ENCODE measurements at places on chromosomes 2 and 18. TPM values are rescaled to one million over a fixed set of nuclear protein-coding genes. Genes with fewer than 3 reads are reported as not detected.
A peak's percentile ranks its signal among the peaks of the same experiment; 100 is the strongest.

DNA sequence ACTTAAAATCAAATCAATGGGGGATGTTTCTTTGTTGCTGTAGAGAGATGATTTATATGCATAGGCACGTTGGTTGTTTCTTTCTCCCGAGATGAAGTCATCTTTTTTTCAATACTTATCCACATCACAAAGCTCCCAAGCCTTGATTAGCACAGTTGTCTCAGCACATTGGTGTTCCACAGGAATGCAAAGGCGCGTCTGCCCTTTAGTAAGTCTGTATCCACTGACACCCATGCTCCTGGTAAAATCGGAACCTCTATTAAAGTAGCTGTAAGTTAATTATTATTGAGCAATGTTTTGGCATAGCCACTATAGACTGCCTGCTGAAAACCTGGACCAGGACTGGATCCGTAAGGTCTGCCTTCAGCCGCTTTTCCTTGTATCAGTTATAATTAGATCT is 77.6 kb upstream of the RBM44 start:
- no peaks in the 10 kb centered on the region for H3K27me3 ChIP-seq
- DNase-seq, result no peak
- H3K4me3 ChIP-seq, result no peak overlapping the region
- H3K27ac ChIP-seq, result no peak overlapping the region
- H3K36me3 ChIP-seq, result no peaks in the 10 kb centered on the region

- DNase-seq, result no peak
- no peak overlapping the region for H3K4me3 ChIP-seq
- no peak overlapping the region for H3K27ac ChIP-seq
- H3K36me3 ChIP-seq, result no peaks in the 10 kb centered on the region
- H3K4me1 ChIP-seq, result no peaks in the 10 kb centered on the region
These were observed 590.8 kb upstream of the CDH2 start for GRCh38 chr18:28767727-28768211.

- no peaks in the 10 kb centered on the region for H3K36me3 ChIP-seq
- H3K4me1 ChIP-seq, result peaks cover 18% of the 10 kb centered on the region
- DNase-seq, result no peak
- no peak overlapping the region for H3K27ac ChIP-seq
- no peak overlapping the region for H3K4me3 ChIP-seq
These were observed 14.9 kb downstream of the RBMS1 start for GRCh38 chr2:160478660-160479059.

DNA sequence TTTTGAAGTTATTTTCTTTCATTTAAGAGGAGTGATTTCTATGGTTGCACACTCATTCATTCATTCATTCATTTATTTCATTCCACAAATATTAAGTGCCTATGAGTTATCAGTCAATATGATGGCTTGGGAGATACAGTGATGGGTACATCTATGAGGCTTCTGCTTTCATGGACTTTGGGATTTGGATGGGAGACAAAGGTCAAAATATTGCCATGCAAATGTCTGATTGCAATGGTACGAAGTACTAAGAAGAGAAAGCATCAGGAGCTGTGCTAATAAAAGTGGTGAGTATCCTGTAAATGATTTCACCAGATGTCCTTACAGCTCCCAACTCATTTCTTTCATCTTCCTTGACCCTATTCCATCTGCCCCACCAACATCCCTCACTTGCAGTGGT is 174.4 kb upstream of the MEX3C start:
- DNase-seq, result no peak
- no peaks in the 10 kb centered on the region for H3K27me3 ChIP-seq
- H3K4me1 ChIP-seq, result peaks cover 10% of the 10 kb centered on the region
- no peaks in the 10 kb centered on the region for H3K36me3 ChIP-seq
- H3K4me3 ChIP-seq, result no peak overlapping the region

- no peak overlapping the region for H3K4me3 ChIP-seq
- no peak for DNase-seq
- no peak overlapping the region for H3K27ac ChIP-seq
- H3K36me3 ChIP-seq, result no peaks in the 10 kb centered on the region
- H3K4me1 ChIP-seq, result no peaks in the 10 kb centered on the region
- H3K27me3 ChIP-seq, result no peaks in the 10 kb centered on the region
These were observed 57.6 kb upstream of the TWIST2 start for GRCh38 chr2:238790126-238790832.

GRCh38 chr2:5472673-5473072 is 219.5 kb upstream of the SOX11 start:
- no peaks in the 10 kb centered on the region for H3K4me1 ChIP-seq
- no peak overlapping the region for H3K27ac ChIP-seq
- H3K27me3 ChIP-seq, result no peaks in the 10 kb centered on the region
- no peaks in the 10 kb centered on the region for H3K36me3 ChIP-seq
- no peak overlapping the region for H3K4me3 ChIP-seq

GRCh38 chr18:26621161-26622026 is 73.0 kb upstream of the KCTD1 start:
- DNase-seq, result peak; percentile 81
- no peaks in the 10 kb centered on the region for H3K36me3 ChIP-seq
- H3K4me1 ChIP-seq, result no peaks in the 10 kb centered on the region
- H3K4me3 ChIP-seq, result no peak overlapping the region
- no peaks in the 10 kb centered on the region for H3K27me3 ChIP-seq

GRCh38 chr2:27772804-27773203 is 1.3 kb downstream of the MRPL33 start:
- peak overlapping the region; percentile 46 for H3K4me3 ChIP-seq
- H3K4me1 ChIP-seq, result peaks cover 33% of the 10 kb centered on the region
- no peaks in the 10 kb centered on the region for H3K36me3 ChIP-seq
- no peak for DNase-seq

GRCh38 chr2:37059841-37060240 is 24.3 kb downstream of the HEATR5B start:
- H3K27me3 ChIP-seq, result no peaks in the 10 kb centered on the region
- no peak for DNase-seq
- no peak overlapping the region for H3K4me3 ChIP-seq
- H3K27ac ChIP-seq, result no peak overlapping the region
- H3K36me3 ChIP-seq, result no peaks in the 10 kb centered on the region
- H3K4me1 ChIP-seq, result no peaks in the 10 kb centered on the region

DNA sequence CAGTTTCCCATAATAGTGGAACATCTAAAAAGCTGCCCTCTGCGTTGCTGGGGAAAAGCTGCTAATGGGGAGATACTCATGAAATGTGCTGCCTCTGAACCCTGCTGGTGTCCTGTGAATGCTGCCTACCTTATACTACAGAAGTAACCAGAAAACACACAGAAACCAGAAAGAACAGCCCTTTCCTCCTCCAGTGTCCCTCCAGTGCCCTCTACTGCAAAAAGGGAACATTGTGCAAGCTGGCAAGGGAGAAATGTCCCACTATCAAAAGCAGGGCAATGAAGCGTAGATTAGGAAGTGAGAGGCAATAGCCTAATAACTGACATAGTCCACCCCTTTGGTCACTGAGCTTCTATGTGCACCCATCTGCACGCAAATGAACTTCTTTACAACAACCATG is 162.7 kb upstream of the ETAA1 start:
- no peaks in the 10 kb centered on the region for H3K27me3 ChIP-seq
- no peak overlapping the region for H3K27ac ChIP-seq
- peak; percentile 49 for DNase-seq
- peaks cover 5% of the 10 kb centered on the region for H3K4me1 ChIP-seq
- H3K36me3 ChIP-seq, result no peaks in the 10 kb centered on the region

- H3K36me3 ChIP-seq, result no peaks in the 10 kb centered on the region
- no peak overlapping the region for H3K27ac ChIP-seq
- peaks cover 15% of the 10 kb centered on the region for H3K4me1 ChIP-seq
- no peak overlapping the region for H3K4me3 ChIP-seq
- no peak for DNase-seq
These were observed 29.2 kb downstream of the SH3RF3 start for GRCh38 chr2:109158237-109158636.

GRCh38 chr2:142966284-142966683 is 88.8 kb downstream of the KYNU start:
- H3K27me3 ChIP-seq, result no peaks in the 10 kb centered on the region
- H3K4me1 ChIP-seq, result no peaks in the 10 kb centered on the region
- H3K4me3 ChIP-seq, result no peak overlapping the region
- no peak for DNase-seq
- H3K27ac ChIP-seq, result no peak overlapping the region
- no peaks in the 10 kb centered on the region for H3K36me3 ChIP-seq

DNA sequence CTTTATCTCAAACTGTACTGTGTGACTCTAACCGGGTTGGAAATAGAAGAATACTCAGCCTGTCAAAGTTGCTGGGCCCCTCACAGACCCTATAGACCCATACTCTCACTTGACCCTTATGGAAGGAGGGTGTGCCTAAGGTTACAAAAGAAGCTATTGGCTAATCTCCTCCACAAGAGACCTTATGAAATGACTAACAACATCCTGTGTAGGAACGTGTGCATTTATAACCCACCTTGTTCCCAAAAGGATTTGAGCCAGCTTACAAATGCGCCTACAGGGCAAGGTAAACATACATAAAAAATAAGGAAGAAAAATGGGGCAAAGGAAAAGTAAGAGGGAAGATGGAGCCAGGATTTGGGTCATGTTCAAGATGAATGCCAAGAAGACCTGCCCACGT is 225.4 kb upstream of the SMAD2 start:
- peaks cover 35% of the 10 kb centered on the region for H3K4me1 ChIP-seq
- no peak overlapping the region for H3K4me3 ChIP-seq

DNA sequence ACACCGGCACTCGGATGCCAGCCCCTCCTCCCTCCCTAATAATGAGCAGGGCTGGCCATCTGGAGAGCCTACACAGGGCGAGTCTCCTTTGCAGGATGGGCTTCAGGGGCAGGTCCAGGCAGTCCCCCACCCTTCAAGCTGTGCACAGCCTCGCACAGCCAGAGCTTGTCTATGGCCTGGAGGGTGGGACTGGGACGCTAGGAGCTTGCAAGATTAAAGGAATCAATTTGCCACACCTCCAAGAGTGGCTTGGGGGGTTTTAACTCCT is 43.9 kb upstream of the OTOF start:
- peaks cover 6% of the 10 kb centered on the region for H3K27me3 ChIP-seq
- no peaks in the 10 kb centered on the region for H3K4me1 ChIP-seq
- no peak for DNase-seq
- H3K36me3 ChIP-seq, result no peaks in the 10 kb centered on the region
- no peak overlapping the region for H3K4me3 ChIP-seq

- H3K36me3 ChIP-seq, result no peaks in the 10 kb centered on the region
- no peak overlapping the region for H3K4me3 ChIP-seq
- DNase-seq, result no peak
- H3K4me1 ChIP-seq, result no peaks in the 10 kb centered on the region
These were observed 105.6 kb upstream of the SALL3 start for GRCh38 chr18:78873926-78874500.

GRCh38 chr2:219119422-219120043 is 41.1 kb downstream of the NHEJ1 start:
- H3K4me3 ChIP-seq, result no peak overlapping the region
- peaks cover 4% of the 10 kb centered on the region for H3K4me1 ChIP-seq
- no peaks in the 10 kb centered on the region for H3K27me3 ChIP-seq
- no peak overlapping the region for H3K27ac ChIP-seq

GRCh38 chr2:130371723-130372054 is 15.8 kb downstream of the PTPN18 start:
- peaks cover 19% of the 10 kb centered on the region for H3K4me1 ChIP-seq
- no peaks in the 10 kb centered on the region for H3K27me3 ChIP-seq
- peak overlapping the region; percentile 57 for H3K27ac ChIP-seq
- DNase-seq, result no peak

- H3K4me3 ChIP-seq, result no peak overlapping the region
- no peaks in the 10 kb centered on the region for H3K36me3 ChIP-seq
- no peak for DNase-seq
- no peaks in the 10 kb centered on the region for H3K4me1 ChIP-seq
- no peaks in the 10 kb centered on the region for H3K27me3 ChIP-seq
These were observed 70.1 kb downstream of the QPCT start for GRCh38 chr2:37414470-37414949.

DNA sequence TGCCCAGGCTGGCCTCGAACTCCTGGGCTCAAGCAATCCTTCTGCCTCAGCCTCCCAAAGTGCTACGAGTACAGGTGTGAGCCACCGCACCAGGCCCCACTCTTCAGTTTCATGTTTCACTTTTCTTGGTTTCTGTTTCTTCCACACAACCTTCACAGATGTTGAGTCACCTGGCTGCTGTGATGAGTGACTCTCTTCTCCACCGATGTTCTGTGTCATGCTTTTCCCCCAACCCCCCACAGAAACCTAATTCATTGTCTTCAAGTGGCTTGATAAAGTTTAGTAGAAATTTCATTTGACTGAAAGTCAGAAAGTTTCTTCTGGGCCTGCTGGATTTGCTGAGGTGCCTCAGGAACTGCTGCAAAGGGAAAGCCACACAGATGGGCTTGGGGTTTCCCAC is 78.5 kb downstream of the SPHKAP start:
- no peaks in the 10 kb centered on the region for H3K4me1 ChIP-seq
- no peak overlapping the region for H3K4me3 ChIP-seq
- no peak overlapping the region for H3K27ac ChIP-seq
- DNase-seq, result no peak
- no peaks in the 10 kb centered on the region for H3K36me3 ChIP-seq
- H3K27me3 ChIP-seq, result peaks cover 3% of the 10 kb centered on the region

- no peak overlapping the region for H3K27ac ChIP-seq
- no peak for DNase-seq
- H3K4me3 ChIP-seq, result no peak overlapping the region
- H3K4me1 ChIP-seq, result no peaks in the 10 kb centered on the region
- H3K36me3 ChIP-seq, result no peaks in the 10 kb centered on the region
- H3K27me3 ChIP-seq, result no peaks in the 10 kb centered on the region
These were observed 203.7 kb upstream of the ZNF804A start for GRCh38 chr2:184394642-184395041.

GRCh38 chr2:25853038-25853638 is 25.1 kb downstream of the ASXL2 start:
- no peak for DNase-seq
- H3K27ac ChIP-seq, result no peak overlapping the region
- no peaks in the 10 kb centered on the region for H3K27me3 ChIP-seq
- no peak overlapping the region for H3K4me3 ChIP-seq

- H3K27ac ChIP-seq, result no peak overlapping the region
- H3K4me3 ChIP-seq, result no peak overlapping the region
These were observed 475.3 kb downstream of the ARHGAP15 start for GRCh38 chr2:143604566-143604959.

DNA sequence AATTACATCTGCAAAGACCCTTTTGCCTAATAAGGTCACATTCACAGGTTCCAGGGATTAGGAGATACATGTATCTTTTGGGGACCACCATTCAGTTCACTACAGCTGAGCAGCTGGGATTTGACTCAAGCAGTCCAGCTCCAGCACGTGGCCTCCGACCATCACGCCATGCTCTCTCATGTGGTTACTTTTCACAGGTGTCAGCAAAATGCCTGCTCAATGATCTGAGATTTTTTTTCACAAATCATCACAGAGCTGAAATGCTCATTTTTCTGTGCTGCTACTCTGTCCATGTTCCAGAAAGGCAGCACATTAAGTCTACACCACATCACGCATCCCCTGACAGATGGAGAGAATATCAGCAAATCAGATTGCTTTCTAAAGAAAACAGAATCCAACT is 98.5 kb upstream of the RMDN2 start:
- H3K27me3 ChIP-seq, result no peaks in the 10 kb centered on the region
- DNase-seq, result no peak
- no peak overlapping the region for H3K4me3 ChIP-seq
- H3K36me3 ChIP-seq, result no peaks in the 10 kb centered on the region

ABCG5 gene
- total RNA-seq, result not detected

TFCP2L1 gene
- total RNA-seq, result 0.22 TPM

SMARCAL1 gene
- 17.8 TPM for total RNA-seq

SLC8A1 gene
- 16.6 TPM for total RNA-seq

PAX3 gene
- total RNA-seq, result not detected

DQX1 gene
- not detected for total RNA-seq

PSMA8 gene
- not detected for total RNA-seq

PLCL1 gene
- 3.7 TPM for total RNA-seq

GCKR gene
- 6.3 TPM for total RNA-seq

CCDC102B gene
- total RNA-seq, result 2.7 TPM

LRATD1 gene
- total RNA-seq, result 2.5 TPM

All from adrenal gland (tissue), 19 donors.